Astrocyte (in vitro differentiated cells and primary cell): ENCODE measurements at places on chromosomes 4 and X. TPM values are rescaled to one million over a fixed set of nuclear protein-coding genes. Genes with fewer than 3 reads are reported as not detected.

- no peaks in the 10 kb centered on the region for H3K36me3 ChIP-seq
- DNase-seq: peak; percentile 40
- H3K4me1 ChIP-seq: no peaks in the 10 kb centered on the region
- no peak overlapping the region for H3K27ac ChIP-seq
- no peaks in the 10 kb centered on the region for H3K27me3 ChIP-seq
These were observed 396.0 kb downstream of the PDGFC start for GRCh38 chr4:156575430-156576073.

GRCh38 chr4:54942721-54943120 lies 182.7 kb downstream of the KDR start:
- H3K27ac ChIP-seq: no peak overlapping the region
- no peak for DNase-seq
- H3K36me3 ChIP-seq: no peaks in the 10 kb centered on the region
- H3K4me1 ChIP-seq: no peaks in the 10 kb centered on the region
- H3K4me3 ChIP-seq: no peak overlapping the region

GRCh38 chr4:158112611-158113010 lies 60.2 kb downstream of the GASK1B start:
- peak; percentile 6 for DNase-seq
- no peaks in the 10 kb centered on the region for H3K4me1 ChIP-seq
- H3K27me3 ChIP-seq: no peaks in the 10 kb centered on the region
- no peak overlapping the region for H3K27ac ChIP-seq
- H3K4me3 ChIP-seq: no peak overlapping the region

- H3K36me3 ChIP-seq: no peaks in the 10 kb centered on the region
- H3K27ac ChIP-seq: no peak overlapping the region
- H3K27me3 ChIP-seq: no peaks in the 10 kb centered on the region
- no peak overlapping the region for H3K4me3 ChIP-seq
These were observed 30.9 kb downstream of the RASSF6 start for GRCh38 chr4:73589261-73589847.

- no peaks in the 10 kb centered on the region for H3K27me3 ChIP-seq
- H3K4me1 ChIP-seq: no peaks in the 10 kb centered on the region
- no peak overlapping the region for H3K4me3 ChIP-seq
- no peaks in the 10 kb centered on the region for H3K36me3 ChIP-seq
- no peak overlapping the region for H3K27ac ChIP-seq
These were observed 100.0 kb upstream of the PRKG2 start for GRCh38 chr4:81314897-81315470.

DNA sequence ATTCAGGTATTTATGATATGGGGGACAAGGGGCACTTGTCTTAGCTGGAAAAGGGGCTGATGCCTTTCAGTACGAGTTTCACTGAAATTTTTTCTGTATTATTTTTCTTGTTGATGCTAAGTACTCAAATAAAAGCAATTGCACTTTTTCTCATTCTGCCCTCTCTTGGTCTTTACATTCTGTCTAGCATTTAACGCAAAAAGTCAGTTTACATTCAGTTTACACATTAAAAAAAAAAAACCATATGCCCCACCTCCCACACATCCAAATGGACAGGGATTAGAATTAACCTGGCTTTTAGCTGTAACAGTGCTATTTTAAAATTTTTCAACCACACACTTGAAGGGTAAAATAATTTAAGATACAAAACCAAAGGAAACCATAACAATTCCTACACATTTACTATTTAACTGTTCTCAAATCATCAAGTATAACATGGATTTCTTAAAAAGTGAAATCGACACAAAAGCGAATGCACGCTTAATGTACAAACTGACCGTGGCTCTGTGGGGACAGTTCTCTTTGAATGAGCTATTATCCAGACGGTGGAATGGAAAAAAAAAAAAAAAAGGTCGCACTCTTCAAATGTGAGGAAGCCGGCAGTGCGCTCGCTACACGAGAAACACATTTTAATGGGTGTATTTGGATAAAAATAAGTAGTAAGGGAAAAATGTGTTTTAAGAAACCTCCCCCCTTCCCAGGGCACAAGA lies 1.4 kb downstream of the AMMECR1 start:
- H3K36me3 ChIP-seq: no peaks in the 10 kb centered on the region
- H3K27ac ChIP-seq: peak overlapping the region; percentile 85
- H3K27me3 ChIP-seq: no peaks in the 10 kb centered on the region

DNA sequence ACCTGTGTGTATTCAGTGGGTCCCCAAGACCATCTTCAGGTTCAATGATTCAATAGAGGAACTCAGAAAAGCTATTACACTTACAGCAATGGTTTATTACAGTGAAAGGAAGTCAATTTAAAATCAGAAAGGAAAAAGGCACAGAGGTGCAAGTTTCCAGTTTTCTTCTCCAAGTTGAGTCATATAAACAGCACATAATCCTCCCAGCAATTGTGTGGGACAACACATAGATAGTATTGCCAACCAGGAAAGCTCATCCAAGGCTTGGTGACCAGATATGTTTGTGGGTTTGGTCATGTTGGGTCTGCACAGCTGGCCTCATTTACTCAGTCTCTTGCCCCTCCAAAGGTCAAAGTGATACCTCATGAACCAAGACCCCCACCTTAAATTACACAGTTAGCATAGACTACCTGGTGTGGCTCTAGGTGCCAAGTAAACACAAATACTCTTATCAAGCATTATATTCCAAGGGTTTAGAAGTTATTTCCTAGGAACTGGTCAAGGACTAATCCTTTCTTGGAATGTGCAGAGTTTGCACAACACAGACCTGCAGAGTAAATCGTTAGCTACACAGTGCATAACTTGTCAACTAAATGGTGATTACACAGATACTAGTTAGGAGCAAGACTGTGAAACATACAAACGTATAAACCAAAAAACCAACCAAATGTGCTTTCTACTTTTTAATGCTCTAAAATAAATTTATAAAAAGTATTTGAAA lies 777.3 kb downstream of the PCDH18 start:
- H3K36me3 ChIP-seq: no peaks in the 10 kb centered on the region
- DNase-seq: no peak
- no peaks in the 10 kb centered on the region for H3K27me3 ChIP-seq
- no peak overlapping the region for H3K4me3 ChIP-seq
- no peak overlapping the region for H3K27ac ChIP-seq
- no peaks in the 10 kb centered on the region for H3K4me1 ChIP-seq

Gene C4orf50
- 0.16 and 0.17 TPM in 2 replicates for total RNA-seq

DNA sequence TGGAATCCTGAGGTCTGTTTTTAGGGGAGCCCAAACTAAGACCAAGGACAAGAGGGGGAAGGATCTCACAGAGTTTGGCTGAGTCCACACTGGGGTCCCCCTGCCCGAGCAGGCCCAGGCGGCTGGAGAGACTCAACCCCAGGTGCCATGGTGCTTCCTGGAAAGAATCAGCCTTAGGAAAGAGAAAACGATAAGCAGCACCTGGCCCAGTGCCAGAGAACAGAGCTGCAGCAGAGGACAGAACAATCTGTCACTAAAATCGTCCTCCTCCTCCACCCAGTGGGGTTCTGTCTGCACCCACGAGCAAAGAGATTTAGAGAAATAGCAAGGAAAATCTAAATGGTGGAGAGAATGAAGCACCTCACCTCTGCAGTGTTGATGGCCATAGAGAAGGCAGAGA lies 470.5 kb downstream of the BCOR start:
- no peak for DNase-seq
- no peak overlapping the region for H3K4me3 ChIP-seq
- H3K27me3 ChIP-seq: no peaks in the 10 kb centered on the region
- no peak overlapping the region for H3K27ac ChIP-seq
- no peaks in the 10 kb centered on the region for H3K4me1 ChIP-seq
- H3K36me3 ChIP-seq: no peaks in the 10 kb centered on the region

DNA sequence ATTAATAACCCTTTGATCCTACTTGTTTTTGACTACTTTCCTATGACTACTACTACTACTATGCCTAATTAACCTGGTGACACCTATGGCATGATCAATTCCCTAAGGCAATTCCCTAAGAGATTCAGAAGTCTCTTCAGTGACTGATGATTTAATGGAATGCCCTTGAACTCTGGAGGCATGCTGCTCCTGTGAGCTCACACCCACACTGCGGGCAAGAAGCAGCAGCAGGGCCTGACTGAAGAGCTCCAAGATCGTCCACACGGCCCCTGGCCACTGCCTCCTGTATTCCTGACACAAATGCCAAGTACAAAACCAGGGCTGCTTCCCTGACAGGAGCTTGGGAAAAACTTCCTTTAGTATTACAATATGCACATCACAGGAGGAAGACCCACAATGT lies 74.2 kb upstream of the STS start:
- no peaks in the 10 kb centered on the region for H3K4me1 ChIP-seq
- H3K27ac ChIP-seq: no peak overlapping the region
- DNase-seq: peak; percentile 7

DNA sequence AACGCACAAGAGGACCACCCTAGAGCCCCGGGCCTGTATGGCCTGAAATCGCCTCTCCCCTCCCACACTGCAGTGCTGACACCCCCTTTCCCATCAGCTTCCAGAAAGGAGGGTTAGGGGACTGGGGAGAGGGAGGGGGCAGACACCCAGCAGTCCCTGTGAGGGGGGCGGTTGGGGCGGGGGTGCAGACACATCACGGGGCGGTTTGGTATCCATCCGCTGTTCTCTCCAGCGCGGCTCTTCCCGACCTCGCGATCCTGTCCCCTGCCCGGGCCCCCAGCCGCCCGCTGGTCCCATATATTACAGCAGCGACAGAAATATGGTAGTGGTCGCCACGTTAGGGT lies 404 bp upstream of the GPRASP2 start:
- H3K27ac ChIP-seq: no peak overlapping the region
- H3K4me1 ChIP-seq: no peaks in the 10 kb centered on the region
- peak overlapping the region; percentile 62 for H3K4me3 ChIP-seq
- DNase-seq: no peak
- no peaks in the 10 kb centered on the region for H3K36me3 ChIP-seq

GRCh38 chrX:110293658-110294057 lies 24.2 kb downstream of the AMMECR1 start:
- H3K36me3 ChIP-seq: no peaks in the 10 kb centered on the region
- DNase-seq: no peak
- H3K4me3 ChIP-seq: no peak overlapping the region
- H3K27ac ChIP-seq: no peak overlapping the region
- H3K27me3 ChIP-seq: no peaks in the 10 kb centered on the region

GRCh38 chrX:139931646-139932072 lies 1.2 kb downstream of the ATP11C start:
- H3K27me3 ChIP-seq: no peaks in the 10 kb centered on the region
- H3K27ac ChIP-seq: peak overlapping the region; percentile 75
- no peaks in the 10 kb centered on the region for H3K36me3 ChIP-seq
- H3K4me3 ChIP-seq: peak overlapping the region; percentile 72
- DNase-seq: no peak

DNA sequence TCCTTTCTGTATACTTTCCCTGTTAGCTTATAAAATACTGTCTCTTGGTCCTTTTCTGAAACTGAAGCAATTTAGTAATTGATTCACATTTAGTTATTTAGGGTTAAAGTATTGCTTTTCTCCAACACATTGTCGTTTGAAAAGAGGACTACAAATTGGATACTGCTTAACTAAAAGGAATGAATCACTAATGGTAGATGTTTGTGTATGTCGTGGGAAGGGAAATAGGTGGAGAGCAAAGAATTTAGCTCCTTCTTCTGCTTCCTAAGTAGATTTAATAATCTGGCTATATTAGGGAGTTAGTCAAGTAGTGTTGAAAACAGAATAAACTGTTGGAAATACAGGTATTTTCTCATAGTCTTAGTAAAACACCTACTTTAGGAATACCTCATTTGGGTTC lies 27.9 kb downstream of the SLAIN2 start:
- H3K4me1 ChIP-seq: no peaks in the 10 kb centered on the region
- no peaks in the 10 kb centered on the region for H3K27me3 ChIP-seq
- H3K36me3 ChIP-seq: no peaks in the 10 kb centered on the region
- H3K4me3 ChIP-seq: no peak overlapping the region

Gene PNMA3
- 0.82 and 0.93 TPM in 2 replicates for total RNA-seq

DNA sequence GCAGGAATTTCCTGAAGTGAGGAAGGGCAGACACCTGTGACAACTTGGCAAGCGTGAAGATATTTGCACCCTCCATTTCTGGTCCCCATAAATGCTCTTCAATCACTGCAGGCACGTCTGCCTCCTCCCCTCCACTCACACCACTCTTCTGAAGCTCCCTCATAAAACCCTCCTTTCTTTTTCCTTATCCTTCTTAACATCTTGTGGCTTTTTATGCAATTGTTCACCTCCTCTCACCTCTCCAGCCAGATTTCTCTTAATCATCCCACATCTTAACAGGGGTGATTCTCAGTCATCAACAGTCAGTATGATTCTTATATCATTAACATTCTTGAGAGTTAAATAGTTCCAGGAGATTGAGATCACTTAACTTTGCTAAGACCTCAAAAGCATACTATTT lies 277.4 kb downstream of the SPRY1 start:
- no peak overlapping the region for H3K4me3 ChIP-seq
- peak; percentile 91 for DNase-seq
- H3K27me3 ChIP-seq: no peaks in the 10 kb centered on the region
- no peaks in the 10 kb centered on the region for H3K4me1 ChIP-seq
- H3K36me3 ChIP-seq: no peaks in the 10 kb centered on the region
- H3K27ac ChIP-seq: no peak overlapping the region

Gene BST1
- total RNA-seq: 19.5 and 24.5 TPM in 2 replicates

DNA sequence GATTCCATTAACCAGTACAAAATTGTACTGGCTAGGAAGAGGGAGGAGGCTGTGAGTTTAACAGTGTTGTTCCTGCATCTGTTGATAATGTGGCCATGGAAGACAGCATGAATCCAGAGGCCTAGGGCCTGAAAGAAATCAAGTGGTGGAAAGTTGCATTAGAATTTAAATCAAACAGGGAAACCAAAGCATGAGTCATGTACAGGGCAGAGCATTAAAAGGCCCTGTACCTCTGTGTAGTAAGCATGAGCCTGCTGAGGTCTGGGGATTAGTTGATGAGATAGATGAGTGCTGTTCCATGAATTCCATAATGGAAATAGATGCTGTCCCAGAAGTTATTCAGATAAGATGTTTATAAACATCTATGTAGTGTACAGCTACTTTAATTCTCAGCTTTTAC lies 58.3 kb downstream of the MID1IP1 start:
- peak; percentile 2 for DNase-seq
- H3K36me3 ChIP-seq: no peaks in the 10 kb centered on the region
- H3K27me3 ChIP-seq: no peaks in the 10 kb centered on the region
- H3K4me1 ChIP-seq: no peaks in the 10 kb centered on the region
- no peak overlapping the region for H3K27ac ChIP-seq

Gene AGA
- total RNA-seq: 15.1 and 17.1 TPM in 2 replicates

- H3K4me1 ChIP-seq: peaks cover 11% of the 10 kb centered on the region
- H3K4me3 ChIP-seq: peak overlapping the region; percentile 66
- H3K36me3 ChIP-seq: no peaks in the 10 kb centered on the region
- H3K27me3 ChIP-seq: peaks cover 3% of the 10 kb centered on the region
These were observed 3.0 kb upstream of the MAB21L2 start for GRCh38 chr4:150578745-150579501.

- H3K4me3 ChIP-seq: no peak overlapping the region
- no peaks in the 10 kb centered on the region for H3K4me1 ChIP-seq
- no peaks in the 10 kb centered on the region for H3K27me3 ChIP-seq
- H3K27ac ChIP-seq: no peak overlapping the region
- no peak for DNase-seq
These were observed 15.2 kb upstream of the GALNT7 start for GRCh38 chr4:173153445-173153844.

GRCh38 chr4:1231637-1232360 lies 17.1 kb downstream of the CTBP1 start:
- no peak for DNase-seq
- H3K36me3 ChIP-seq: peaks cover 23% of the 10 kb centered on the region
- H3K4me1 ChIP-seq: peaks cover 12% of the 10 kb centered on the region
